ENCODE measurements at places on chromosomes 6 and 20.

GRCh38 chr20:44083220-44083933, 103.6 kb downstream of the JPH2 start:
- no peaks in the 10 kb centered on the region for H3K36me3 ChIP-seq
- H3K27me3 ChIP-seq, result no peaks in the 10 kb centered on the region
- no peak overlapping the region for H3K27ac ChIP-seq
- DNase-seq, result no peak
- H3K4me1 ChIP-seq, result no peaks in the 10 kb centered on the region
- no peak overlapping the region for H3K4me3 ChIP-seq

GRCh38 chr6:63305277-63305676, 14.5 kb downstream of the LGSN start:
- H3K27me3 ChIP-seq, result no peaks in the 10 kb centered on the region
- H3K36me3 ChIP-seq, result no peaks in the 10 kb centered on the region
- H3K4me3 ChIP-seq, result no peak overlapping the region
- H3K4me1 ChIP-seq, result no peaks in the 10 kb centered on the region
- no peak for DNase-seq

DNA sequence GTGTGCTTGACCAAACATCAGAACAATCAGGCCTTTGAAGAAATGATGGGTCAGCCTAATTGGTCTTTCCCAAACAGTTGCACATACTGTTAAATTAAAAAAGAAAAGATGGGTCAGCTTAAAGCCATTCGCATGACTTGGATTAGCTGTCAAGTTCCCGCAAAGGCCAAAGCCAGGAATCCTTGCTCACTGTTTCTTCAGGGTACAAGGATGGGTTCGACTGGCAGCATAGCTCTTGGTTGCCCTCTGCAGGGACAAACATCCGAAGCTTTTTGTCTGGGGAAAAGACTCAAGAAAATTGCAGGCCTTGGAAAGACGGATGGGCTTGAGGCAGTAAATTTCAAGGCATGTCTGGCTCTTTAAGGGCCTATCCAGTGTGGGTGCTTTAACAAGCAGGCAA, 168.0 kb downstream of the HDGFL1 start:
- peak; percentile 32 for DNase-seq
- H3K36me3 ChIP-seq, result no peaks in the 10 kb centered on the region
- no peak overlapping the region for H3K27ac ChIP-seq

- peaks cover 8% of the 10 kb centered on the region for H3K4me1 ChIP-seq
- no peaks in the 10 kb centered on the region for H3K27me3 ChIP-seq
- H3K27ac ChIP-seq, result no peak overlapping the region
- H3K4me3 ChIP-seq, result no peak overlapping the region
- H3K36me3 ChIP-seq, result no peaks in the 10 kb centered on the region
- no peak for DNase-seq
These were observed 12.1 kb downstream of the PXDC1 start for GRCh38 chr6:3739311-3739897.

DNA sequence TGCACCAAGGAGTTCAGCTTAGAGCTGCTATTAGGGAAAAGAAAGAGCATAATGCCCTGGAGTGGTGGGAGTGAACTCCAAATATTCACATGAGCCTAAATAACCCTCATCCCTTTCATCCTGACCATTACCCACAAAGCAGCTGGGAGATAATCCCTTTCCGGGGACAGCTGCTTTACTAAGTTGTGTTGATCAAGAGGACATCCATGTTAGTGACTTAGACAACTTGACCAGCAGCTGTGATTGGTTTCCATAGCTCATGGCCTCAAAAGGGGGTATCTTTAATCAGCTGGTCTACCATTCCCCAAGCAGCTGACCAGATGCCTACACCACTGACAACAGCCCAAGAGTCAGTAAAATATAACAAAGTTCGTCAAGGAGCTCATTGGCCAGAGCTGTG, 75.8 kb upstream of the LY86 start:
- no peaks in the 10 kb centered on the region for H3K36me3 ChIP-seq
- H3K27me3 ChIP-seq, result no peaks in the 10 kb centered on the region
- H3K27ac ChIP-seq, result no peak overlapping the region
- DNase-seq, result no peak
- no peaks in the 10 kb centered on the region for H3K4me1 ChIP-seq
- no peak overlapping the region for H3K4me3 ChIP-seq
